ENCODE measurements at places on chromosomes 7 and 10.

DNA sequence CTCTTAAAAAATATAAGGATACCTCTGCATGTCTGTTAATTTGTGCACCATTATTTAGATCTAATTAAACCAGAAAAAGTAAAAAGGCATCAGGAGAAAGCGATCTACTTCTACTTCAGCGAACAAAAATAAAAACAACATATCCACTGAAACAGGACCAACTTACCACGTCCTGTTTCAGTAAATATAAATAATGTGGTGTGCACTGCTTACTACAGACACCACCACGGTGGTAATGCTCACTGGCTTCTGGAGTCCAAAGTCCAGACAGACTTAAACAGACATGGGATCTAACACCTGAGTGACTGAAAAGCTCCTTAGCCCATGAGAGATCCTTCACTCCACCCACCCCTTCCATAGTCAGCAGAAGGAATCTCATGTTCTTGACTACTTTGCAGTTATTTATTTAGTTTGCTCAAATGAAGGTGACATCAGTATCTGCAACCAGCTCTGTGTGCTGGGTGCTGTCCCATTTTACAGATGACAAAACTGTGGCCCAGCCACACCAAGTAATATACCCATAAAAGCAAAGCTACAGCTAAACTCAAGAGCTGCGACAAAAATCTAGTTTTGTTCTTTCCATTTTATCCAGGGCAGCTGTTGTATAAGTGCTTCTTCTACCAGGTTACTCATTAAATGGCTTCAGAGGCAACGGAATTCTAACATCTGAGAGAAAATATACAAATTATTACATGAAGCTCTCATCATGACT is 62.1 kb upstream of the NCAPG2 start:
- DNase-seq: no peak

DNA sequence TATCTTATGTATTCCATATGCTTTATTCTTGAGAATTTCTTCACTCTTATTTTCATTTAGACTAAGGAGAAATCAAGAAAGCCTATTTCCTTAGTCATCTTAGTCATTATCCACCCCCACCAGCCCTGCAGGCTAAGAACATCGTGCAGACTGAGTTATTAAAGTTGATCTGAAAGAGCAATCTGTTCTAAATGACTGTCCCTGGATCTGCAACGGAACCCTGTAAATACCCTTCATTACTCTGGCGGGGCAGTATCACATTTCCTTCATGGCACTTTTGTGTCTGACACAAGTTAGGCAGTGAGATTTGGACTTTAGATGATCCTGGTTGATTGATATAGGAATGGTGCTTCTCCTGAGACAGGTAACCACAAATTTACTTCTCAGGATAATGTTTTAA is 3.5 kb upstream of the MYPN start:
- DNase-seq: no peak

- no peak for DNase-seq
Observed at GRCh38 chr7:69166979-69167516, 431.2 kb upstream of the AUTS2 start.

DNA sequence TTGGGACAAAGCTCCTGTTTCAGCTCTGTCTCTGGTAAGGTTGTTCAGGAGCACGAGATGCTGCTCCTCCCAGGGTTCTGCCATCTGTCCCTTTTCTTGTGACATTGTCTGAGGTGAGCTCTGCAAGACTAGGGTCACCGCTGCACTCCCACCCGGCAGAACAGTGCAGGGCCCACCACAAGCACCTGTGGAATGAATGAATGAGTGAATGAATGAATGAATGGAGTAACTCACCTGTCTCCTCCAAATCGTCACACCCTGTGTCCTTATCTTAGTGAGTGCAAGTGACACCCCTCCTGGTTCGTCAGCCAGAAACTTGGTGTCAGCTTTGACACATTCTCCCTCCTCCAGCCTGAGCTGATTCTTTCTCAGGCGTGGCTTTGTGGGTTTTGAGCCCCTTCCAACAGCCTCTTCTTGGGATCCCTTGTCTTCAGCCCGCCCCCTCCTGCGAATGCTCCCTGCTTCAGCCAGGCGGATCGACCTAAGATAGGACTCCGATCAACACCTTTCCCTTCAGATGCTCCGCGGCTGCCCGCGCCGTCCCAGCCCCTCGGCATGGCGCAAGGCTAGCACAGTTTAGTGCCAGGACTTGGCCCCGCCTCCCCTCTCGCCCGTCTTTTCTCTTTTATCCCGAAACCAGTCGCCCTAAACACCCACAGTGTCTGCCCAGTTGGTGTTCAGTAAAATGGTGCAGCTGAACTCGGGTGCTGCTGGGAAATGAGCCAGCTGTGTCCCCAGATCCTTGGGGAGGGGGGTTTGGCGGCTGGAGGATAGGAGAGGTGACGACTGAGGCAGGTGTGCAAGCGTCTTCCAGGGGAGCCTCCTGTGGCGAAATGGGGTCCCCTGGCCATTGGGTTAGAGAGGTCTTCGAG is 89.3 kb downstream of the BEND7 start:
- DNase-seq: peak; percentile 57

DNA sequence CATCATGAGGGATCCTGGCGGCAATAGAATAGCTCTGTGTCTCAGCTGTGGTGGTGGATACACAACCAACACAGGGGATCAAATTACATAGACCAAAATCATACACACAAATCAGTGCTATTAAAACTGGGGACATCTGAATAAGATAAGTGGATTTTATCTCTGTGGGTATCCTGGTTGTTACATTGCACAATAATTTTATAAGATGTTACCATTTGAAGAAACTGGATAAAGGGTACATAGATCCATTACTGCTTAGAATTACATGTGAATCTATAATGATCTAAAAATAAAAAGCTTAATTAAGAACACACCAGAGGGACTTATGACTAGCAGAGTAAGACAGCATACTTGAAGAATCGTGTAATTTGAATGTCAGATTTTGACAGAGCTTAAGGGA is 8.2 kb upstream of the FAM3C start:
- no peak for DNase-seq

GRCh38 chr7:3003936-3004335 is 39.7 kb downstream of the CARD11 start:
- no peak for DNase-seq

DNA sequence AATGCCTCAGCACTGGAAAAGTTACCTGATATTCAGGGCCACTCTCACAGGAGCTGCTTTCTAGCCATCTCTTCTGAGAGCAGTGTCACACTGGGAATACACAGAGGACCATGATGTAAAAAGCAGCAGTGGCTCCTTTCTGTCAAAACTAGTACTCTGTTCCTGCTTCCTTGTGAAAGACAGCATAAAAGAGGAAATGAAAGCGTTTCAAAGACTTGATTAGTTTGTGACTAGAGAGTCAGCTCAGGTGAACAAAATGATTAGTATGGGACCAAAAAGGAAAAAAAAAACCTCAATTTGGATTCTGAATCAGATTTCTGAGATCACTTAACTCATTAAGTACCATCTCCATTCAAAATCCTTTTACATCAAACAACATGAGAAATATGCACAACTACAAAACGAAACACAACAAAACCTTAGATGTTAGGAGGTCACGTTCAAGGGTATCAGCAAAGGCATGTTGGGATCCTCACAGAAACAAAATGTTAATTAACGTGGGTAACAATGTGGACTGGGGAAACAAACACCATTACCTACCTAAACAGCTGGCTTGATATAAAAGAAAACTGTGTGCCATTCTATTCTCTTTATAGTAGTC is 103.7 kb downstream of the MACC1 start:
- DNase-seq: no peak

DNA sequence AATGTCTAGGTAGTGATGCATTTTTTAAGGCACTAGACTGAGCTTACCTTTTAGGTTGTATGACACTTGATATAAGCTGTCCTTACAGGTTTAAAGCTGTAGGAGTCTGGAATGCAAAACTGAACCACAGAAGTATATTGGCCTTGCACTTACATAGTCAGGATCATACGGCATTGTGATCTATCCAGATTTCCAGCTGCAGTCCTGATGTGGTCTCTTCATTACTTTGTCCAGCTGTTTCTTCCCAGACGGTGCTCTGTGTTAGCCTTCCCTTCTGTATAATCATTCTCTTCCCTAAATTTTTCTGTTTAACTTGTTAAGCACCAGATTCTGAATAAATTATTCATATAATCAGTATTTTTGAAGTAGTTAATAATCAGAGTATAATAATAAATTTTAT is 67.1 kb downstream of the AUTS2 start:
- DNase-seq: no peak

GRCh38 chr7:93053209-93053948 is 64.4 kb downstream of the SAMD9 start:
- DNase-seq: no peak

DNA sequence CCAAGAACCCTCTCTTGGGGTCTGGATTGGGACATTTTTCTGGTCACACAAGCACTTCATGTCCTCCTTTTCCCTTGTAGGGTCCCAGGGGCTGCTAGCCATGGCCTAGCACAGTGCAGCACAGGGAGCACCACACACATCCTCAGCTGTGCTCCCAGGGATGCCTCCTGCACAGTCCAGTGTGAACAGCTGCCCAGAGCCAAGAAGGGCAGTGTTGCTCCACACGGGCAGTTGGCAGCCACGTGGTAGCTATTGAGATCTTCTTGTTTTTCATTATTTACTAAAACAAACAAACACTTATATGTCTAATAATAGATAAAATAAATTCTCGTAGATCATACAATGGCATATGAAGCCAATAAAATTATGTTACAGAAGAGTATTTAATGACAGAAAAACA is 13.9 kb upstream of the LANCL2 start:
- no peak for DNase-seq

DNA sequence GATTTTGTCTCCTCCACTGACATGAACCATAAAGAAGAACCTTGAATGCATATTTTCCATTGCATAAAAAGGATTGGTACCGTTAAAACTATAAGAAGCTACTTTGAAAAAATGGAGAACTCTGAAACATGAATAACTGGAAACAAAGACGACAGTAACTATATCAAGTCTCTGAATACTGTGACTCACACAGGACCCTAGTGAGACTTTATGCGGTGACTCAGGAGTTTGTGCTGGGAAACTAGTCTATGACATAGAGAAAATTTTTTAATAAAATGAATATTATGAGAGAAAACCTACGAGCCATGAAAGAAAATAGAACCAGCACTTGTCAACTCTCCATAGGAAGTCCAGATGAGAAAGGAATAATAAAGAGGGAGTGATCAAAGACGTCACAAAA is 339.9 kb upstream of the ADARB2 start:
- DNase-seq: no peak

GRCh38 chr10:86666538-86666937 is 1.8 kb upstream of the LDB3 start:
- DNase-seq: no peak

DNA sequence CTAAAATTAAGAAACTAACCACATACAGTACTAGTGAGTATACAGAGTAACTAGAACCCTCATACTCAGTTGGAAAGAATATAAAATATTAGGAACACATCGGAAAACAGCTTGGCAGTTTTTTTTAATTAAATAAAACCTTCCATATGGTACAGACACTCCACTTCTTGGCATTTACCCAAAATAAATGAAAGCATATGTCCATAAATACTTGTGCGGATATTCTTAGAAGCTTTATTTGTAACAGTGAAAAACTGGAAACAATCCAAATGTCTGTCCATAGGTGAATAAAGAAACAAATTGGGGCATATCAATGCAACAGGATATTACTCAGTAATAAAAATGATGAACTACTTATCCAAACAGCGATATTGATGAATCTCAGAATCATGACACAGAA is 410.0 kb downstream of the HTR7 start:
- no peak for DNase-seq

DNA sequence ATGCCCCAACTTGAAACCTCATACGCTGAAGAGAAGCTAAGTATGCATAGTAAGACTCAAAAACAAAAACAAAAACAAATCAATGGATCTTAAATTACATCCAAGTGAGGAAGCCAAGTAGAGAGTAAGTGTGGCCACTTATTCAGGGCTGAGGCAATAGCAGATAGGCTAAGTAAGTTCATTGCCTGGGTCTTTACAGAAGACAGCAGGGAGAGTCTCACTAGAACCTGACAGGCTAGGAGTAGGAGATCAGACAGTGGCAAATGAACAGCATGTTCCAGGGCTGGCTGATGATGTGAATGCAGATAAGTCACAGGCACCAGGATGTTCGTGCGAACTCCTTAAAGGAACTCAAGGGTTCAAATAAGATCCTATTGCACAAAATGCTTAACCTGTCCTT is 568.6 kb downstream of the KCNMA1 start:
- DNase-seq: no peak

DNA sequence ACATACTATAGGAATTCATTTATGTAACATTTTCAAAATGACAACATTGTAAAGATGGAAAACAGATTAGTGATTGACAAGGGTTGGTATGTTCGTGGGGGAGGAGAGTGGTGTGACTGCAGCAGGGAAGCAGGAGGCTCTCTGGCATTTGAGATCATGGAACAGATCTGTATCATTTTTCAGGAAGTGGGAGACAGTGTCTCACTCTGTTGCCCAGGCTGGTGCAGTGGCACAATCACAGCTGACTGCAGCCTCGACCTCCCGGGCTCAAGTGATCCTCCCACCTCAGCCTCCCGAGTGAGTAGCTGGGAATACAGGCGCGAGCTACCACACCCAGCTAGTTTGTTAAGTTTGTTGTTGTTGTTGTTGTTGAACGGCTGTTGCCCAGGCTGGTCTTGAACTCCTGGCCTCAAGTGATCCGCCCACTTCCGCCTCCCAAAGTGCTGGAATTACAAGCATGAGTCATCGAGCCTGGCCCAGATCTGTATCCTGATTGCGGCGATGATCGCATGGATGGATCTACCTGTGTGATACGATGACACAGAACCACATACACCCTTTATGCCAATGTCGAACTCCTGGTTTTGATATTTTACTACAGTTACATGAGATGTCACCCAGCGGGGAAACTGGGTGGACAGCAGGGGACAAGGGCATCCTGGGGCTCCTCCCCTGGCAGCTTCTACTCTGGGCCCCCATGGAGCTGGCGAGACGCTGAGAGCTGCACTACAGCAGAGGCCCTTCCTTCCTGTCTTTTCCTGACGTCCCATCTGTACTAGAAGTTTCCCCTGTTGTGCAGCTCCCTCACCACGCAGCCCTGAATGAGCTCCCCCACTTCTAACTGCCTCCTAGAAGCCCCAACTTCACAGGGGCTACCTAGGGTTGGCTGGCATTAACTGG is 12.3 kb upstream of the CYTH3 start:
- DNase-seq: no peak

DNA sequence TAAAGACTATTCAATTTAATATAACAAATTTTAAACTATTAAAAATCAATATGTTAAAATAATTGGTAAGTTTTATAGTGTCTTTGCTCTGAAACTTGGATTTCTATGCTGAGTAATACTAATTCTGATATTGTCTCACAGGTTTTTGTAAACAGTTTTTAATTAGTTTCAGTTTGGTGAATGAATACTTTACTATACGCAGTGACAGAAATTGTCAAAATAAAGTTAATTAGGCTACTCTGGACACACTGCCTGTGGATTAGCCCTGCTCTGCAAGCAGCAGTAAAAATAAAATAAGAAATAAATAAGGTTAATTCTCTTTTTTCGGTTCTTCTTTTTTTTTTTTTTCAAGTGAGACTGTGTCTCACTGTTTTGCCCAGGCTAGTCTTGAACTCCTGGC is 105.3 kb downstream of the ANKRD61 start:
- no peak for DNase-seq

- DNase-seq: no peak
Observed at GRCh38 chr7:101857358-101857811, 40.0 kb downstream of the CUX1 start.

- DNase-seq: no peak
Observed at GRCh38 chr7:38242814-38243213, 30.6 kb downstream of the TARP start.
